Peyer's patch (tissue), 4 donors: ENCODE measurements at places on chromosomes 11 and 22. TPM values are rescaled to one million over a fixed set of nuclear protein-coding genes. Genes with fewer than 3 reads are reported as not detected.

DNA sequence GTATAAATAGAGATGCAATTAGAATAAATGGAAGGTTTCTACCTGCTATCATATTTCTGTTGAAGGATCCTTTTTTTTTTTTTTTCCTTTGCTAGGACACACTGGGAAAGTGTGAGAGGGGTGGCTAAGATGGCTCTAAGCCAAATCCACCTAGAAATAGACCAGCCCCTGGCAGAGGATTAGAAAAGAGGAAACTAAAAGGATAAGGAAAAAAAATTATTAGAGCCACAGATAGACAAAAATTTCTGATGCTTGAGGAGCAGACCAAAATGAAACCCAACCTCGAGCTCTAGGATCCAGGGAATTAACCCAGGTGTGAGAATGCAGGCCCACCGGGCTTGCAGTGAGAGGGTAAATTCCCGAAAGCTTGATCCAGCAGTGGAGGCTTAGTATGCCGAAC is 262.3 kb downstream of the CADM1 start:
- DNase-seq, result no peak
- H3K4me3 ChIP-seq, result no peak overlapping the region
- no peaks in the 10 kb centered on the region for H3K4me1 ChIP-seq
- no peaks in the 10 kb centered on the region for H3K36me3 ChIP-seq
- no peak overlapping the region for H3K27ac ChIP-seq

DNA sequence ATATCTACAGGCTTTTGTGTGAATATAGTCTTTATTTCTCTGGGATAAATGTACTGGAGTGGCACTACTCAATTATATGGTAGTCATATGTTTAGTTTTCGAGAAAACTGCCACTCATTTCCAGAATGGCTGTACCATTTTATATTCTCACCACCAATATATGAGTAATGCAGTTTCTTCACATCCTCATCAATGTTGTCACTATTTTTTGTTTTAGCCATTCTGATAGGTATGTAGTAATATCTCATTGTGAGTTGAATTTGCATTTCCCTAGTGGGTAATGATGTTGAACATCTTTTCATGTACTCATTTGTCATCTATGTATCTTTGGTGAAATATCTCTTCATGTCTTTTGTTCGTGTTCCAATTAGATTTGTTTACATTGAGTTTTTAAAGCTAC is 18.0 kb downstream of the ACRV1 start:
- no peaks in the 10 kb centered on the region for H3K36me3 ChIP-seq
- DNase-seq, result no peak
- H3K27ac ChIP-seq, result no peak overlapping the region
- no peaks in the 10 kb centered on the region for H3K4me1 ChIP-seq

PACS1 gene
- 52.0 TPM for total RNA-seq

GRCh38 chr22:34427841-34428240 is 507.6 kb upstream of the LARGE1 start:
- no peaks in the 10 kb centered on the region for H3K36me3 ChIP-seq
- H3K27ac ChIP-seq, result no peak overlapping the region
- no peak for DNase-seq

GRCh38 chr11:86548271-86548917 is 124.0 kb downstream of the ME3 start:
- no peaks in the 10 kb centered on the region for H3K36me3 ChIP-seq
- H3K4me1 ChIP-seq, result no peaks in the 10 kb centered on the region
- no peak for DNase-seq
- no peak overlapping the region for H3K27ac ChIP-seq
- H3K4me3 ChIP-seq, result no peak overlapping the region

MUC5AC gene
- total RNA-seq, result not detected

DNA sequence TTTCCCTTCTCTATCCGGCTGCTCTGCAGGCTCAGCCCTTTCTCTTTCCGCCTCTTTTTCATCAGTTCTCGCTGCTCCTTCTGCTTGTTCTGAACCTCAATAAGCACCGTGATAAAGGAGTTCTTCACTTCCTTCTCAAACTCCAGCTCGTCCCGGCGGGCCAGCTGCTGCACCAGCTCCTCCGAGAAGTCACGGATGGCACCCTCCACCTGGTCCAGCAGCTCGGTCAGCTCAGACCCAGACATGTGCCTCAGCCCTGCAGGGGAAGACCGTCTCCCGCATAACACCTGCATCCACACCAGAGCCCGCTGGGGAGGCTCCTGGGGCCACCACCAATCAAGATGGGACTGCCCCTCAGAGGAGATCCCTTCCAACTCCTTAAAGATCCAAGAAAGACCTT is 40.2 kb downstream of the FEZ1 start:
- no peak for DNase-seq
- no peak overlapping the region for H3K4me3 ChIP-seq
- no peaks in the 10 kb centered on the region for H3K27me3 ChIP-seq

DNA sequence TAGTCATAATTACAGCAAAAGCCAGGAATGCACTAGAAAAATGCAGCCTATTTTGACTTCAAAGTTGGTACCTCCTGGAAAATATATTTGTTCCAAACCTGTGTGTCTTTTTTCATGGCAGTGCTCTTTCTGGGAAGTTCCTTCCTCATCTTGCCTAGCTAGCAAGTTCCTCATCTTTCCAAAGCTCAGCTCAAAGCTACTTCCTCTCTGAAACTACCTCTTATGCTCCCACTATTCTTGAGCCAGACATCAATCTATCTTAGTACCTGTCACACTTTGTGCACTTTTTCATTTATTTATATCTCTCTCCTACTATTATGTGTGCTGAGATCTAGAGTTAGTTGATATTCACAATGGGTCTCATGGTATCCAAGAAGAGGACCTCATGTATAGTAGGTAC is 191.6 kb upstream of the CCDC90B start:
- no peak overlapping the region for H3K4me3 ChIP-seq
- no peak for DNase-seq
- H3K27ac ChIP-seq, result no peak overlapping the region
- H3K4me1 ChIP-seq, result no peaks in the 10 kb centered on the region
- no peaks in the 10 kb centered on the region for H3K36me3 ChIP-seq
- no peaks in the 10 kb centered on the region for H3K27me3 ChIP-seq

- no peak overlapping the region for H3K27ac ChIP-seq
- no peak for DNase-seq
- H3K36me3 ChIP-seq, result no peaks in the 10 kb centered on the region
- no peak overlapping the region for H3K4me3 ChIP-seq
These were observed 61.2 kb upstream of the CLTCL1 start for GRCh38 chr22:19352766-19353165.

DNA sequence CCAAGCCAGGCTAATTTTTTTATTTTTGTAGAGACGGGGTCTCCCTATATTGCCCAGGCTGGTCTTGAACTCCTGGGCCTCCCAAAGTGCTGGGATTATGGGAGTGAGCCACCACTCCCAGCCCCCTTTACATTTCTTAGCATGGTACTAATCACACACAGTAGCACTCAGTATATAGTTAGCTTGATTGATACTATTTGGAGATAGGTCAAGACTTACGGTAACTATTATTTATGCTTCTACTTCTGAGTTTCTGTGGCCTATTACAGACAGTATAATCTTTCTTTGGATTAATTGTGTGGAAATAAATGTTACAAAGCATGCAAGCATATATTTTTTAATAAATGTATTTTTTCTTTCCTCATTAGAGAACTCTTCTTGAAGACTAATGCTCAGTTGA is 192.2 kb downstream of the UVRAG start:
- no peaks in the 10 kb centered on the region for H3K27me3 ChIP-seq
- no peaks in the 10 kb centered on the region for H3K4me1 ChIP-seq
- H3K4me3 ChIP-seq, result no peak overlapping the region
- H3K27ac ChIP-seq, result no peak overlapping the region
- DNase-seq, result no peak

DNA sequence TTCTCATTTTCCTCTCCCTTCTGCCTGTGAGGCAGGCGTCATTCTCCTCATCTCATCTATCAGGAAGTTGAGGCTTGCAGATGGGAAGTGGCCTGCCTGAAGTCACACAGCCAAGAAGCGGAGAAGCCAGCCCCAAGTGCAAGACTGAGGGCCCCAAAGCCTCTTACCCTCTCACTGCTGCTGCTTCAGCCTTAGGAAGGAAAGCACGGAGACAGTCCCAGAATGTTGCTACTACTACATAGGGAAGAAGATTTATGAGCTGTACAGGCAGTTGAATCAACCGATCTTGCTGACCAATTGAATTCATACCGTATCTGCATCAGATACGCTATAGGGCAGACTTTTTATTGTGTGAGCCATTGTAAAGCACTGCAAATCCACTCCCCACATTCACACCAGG is 89.0 kb downstream of the CWC15 start:
- DNase-seq, result no peak
- H3K27ac ChIP-seq, result no peak overlapping the region
- no peaks in the 10 kb centered on the region for H3K36me3 ChIP-seq
- no peaks in the 10 kb centered on the region for H3K27me3 ChIP-seq

- DNase-seq, result no peak
- H3K27ac ChIP-seq, result no peak overlapping the region
- H3K4me3 ChIP-seq, result no peak overlapping the region
- no peaks in the 10 kb centered on the region for H3K36me3 ChIP-seq
- H3K27me3 ChIP-seq, result no peaks in the 10 kb centered on the region
- no peaks in the 10 kb centered on the region for H3K4me1 ChIP-seq
These were observed 64.8 kb downstream of the MAPK1 start for GRCh38 chr22:21802673-21803072.

DNA sequence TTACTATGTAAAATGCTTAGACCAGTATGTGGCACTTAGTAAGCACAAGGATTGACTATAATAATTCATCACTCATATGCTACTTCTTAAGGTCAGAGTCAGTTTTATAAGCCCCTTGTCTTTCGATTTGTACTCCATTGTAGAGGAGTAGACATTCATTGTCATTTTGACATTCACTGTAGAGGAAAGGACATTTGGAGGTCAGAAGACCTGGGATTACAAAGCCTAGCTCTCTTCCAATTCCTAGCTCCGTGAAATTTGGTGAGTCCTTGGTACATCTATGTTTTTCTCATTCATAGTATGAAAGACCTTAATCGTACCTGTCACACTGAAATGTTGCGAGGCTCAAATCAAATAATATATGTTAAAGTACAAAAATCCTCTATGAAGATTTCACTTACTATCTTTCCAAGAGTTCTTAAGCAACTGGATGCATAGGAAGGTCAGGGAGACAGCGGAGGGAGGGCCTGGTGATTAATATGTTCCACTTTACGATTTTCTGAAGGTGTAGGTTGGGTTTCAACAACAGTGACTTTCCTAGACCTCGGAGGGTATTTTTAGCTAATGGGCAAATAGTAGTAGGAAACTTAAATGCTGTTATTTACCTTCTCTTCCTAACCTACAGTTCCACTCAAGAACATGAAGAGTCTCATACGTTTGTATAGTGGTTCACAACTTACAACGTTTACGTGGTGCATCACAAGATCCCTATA is 1.4 kb upstream of the EMSY start:
- H3K27ac ChIP-seq, result no peak overlapping the region
- DNase-seq, result no peak
- H3K4me1 ChIP-seq, result no peaks in the 10 kb centered on the region
- peaks cover 8% of the 10 kb centered on the region for H3K36me3 ChIP-seq
- no peaks in the 10 kb centered on the region for H3K27me3 ChIP-seq

DRAP1 gene
- total RNA-seq, result 55.0 TPM

C22orf31 gene
- not detected for total RNA-seq

UPK2 gene
- total RNA-seq, result not detected

GRCh38 chr11:80317612-80318011 is 876.8 kb upstream of the TENM4 start:
- no peaks in the 10 kb centered on the region for H3K4me1 ChIP-seq
- H3K4me3 ChIP-seq, result no peak overlapping the region
- no peak overlapping the region for H3K27ac ChIP-seq
- H3K27me3 ChIP-seq, result no peaks in the 10 kb centered on the region
- no peak for DNase-seq

AMPD3 gene
- 18.3 TPM for total RNA-seq

- no peaks in the 10 kb centered on the region for H3K4me1 ChIP-seq
- H3K4me3 ChIP-seq, result peak overlapping the region; percentile 39
- H3K36me3 ChIP-seq, result no peaks in the 10 kb centered on the region
- H3K27me3 ChIP-seq, result no peaks in the 10 kb centered on the region
- DNase-seq, result no peak
These were observed 1.1 kb downstream of the SHANK2 start for GRCh38 chr11:71251151-71251721.

P2RY6 gene
- 2.3 TPM for total RNA-seq

GRCh38 chr22:21860491-21861039 is 6.9 kb downstream of the MAPK1 start:
- no peaks in the 10 kb centered on the region for H3K27me3 ChIP-seq
- H3K27ac ChIP-seq, result no peak overlapping the region
- H3K4me1 ChIP-seq, result no peaks in the 10 kb centered on the region
- H3K4me3 ChIP-seq, result no peak overlapping the region
- DNase-seq, result no peak

SOX6 gene
- total RNA-seq, result 163 TPM

MRGPRX3 gene
- not detected for total RNA-seq

GRCh38 chr11:96015906-96016565 is 92.1 kb upstream of the MTMR2 start:
- H3K27me3 ChIP-seq, result no peaks in the 10 kb centered on the region
- no peaks in the 10 kb centered on the region for H3K36me3 ChIP-seq
- no peak overlapping the region for H3K4me3 ChIP-seq
- peaks cover 9% of the 10 kb centered on the region for H3K4me1 ChIP-seq

MPPED2 gene
- total RNA-seq, result 1.5 TPM

TMPRSS4 gene
- 85.3 TPM for total RNA-seq

DNA sequence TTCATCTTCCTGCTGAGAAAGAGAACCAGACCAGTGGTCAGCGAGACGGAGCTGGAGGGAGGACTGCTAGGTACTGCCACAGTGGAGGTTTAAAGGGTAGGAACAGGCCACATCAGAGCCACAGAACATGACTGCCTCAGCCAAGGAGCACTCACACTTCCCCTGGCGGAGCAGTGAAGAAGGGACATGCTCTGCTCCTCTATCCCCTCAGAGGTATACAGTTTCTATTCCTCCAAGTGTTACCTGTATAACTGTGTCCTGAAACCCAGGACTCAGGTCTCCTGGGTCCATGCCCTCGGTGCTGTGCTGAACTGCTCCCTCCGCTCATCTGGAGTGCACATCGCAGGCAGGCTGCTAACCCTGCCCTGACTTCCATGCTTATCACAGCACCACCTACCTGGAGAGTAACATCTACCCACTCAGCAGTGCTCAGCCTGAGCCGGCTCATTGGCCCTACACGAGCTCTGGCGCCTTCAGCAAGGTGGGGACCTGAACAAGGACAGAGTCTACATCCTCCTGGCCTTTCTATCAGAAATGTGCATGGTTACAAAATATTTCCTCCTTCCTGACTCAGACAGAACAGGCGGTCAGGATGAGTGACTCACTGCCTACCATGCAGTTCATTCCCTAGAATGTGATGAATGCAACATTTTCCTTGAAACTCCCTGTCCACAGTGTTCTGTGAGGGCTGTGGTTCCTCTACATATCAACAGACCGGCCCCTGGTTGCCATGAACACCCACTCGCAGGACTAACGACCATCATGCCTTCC is 52.9 kb downstream of the C11orf58 start:
- H3K4me1 ChIP-seq, result no peaks in the 10 kb centered on the region
- H3K36me3 ChIP-seq, result peaks cover 22% of the 10 kb centered on the region
- DNase-seq, result no peak
- H3K4me3 ChIP-seq, result no peak overlapping the region
- no peak overlapping the region for H3K27ac ChIP-seq
- no peaks in the 10 kb centered on the region for H3K27me3 ChIP-seq

GRCh38 chr11:79768343-79768742 is 327.5 kb upstream of the TENM4 start:
- H3K4me3 ChIP-seq, result no peak overlapping the region
- no peaks in the 10 kb centered on the region for H3K4me1 ChIP-seq
- no peaks in the 10 kb centered on the region for H3K27me3 ChIP-seq
- no peak overlapping the region for H3K27ac ChIP-seq

GRCh38 chr11:79670882-79671281 is 230.1 kb upstream of the TENM4 start:
- no peaks in the 10 kb centered on the region for H3K4me1 ChIP-seq
- no peaks in the 10 kb centered on the region for H3K27me3 ChIP-seq
- no peak for DNase-seq
- H3K36me3 ChIP-seq, result no peaks in the 10 kb centered on the region

SCGB1C1 gene
- not detected for total RNA-seq

OR51E2 gene
- 0.85 TPM for total RNA-seq

PATE2 gene
- not detected for total RNA-seq

KCNJ1 gene
- not detected for total RNA-seq

OR9G1 gene
- total RNA-seq, result not detected

SMC1B gene
- not detected for total RNA-seq
